ENCODE measurements at places on chromosomes 13 and 19.

- no peak for DNase-seq
These were observed 398.3 kb downstream of the RFC3 start for GRCh38 chr13:34216256-34216655.

- DNase-seq, result peak; percentile 68
These were observed 577 bp downstream of the ZNF181 start for GRCh38 chr19:34734537-34735103.

GRCh38 chr19:29629836-29630534 is 23.9 kb downstream of the POP4 start:
- DNase-seq, result no peak

DNA sequence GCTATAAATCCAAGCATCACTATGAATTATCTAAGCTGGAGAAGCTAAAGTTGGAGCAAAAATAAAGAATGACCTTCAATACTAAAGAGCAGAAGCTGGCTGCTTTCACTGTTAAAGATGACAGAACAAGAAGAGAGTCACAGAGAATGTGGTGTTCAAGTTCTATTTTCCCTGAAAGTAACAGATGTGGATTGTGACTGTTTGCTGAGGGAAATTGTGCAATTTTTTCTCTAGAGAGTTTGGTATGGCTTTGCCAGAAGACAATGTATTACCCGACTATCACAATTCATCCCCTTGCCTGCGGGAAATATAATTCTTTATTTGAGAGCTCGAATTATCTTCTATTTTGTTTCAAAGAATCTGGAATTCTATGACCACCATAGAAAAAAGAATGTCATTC is 83.1 kb downstream of the TNFSF13B start:
- no peak for DNase-seq

DNA sequence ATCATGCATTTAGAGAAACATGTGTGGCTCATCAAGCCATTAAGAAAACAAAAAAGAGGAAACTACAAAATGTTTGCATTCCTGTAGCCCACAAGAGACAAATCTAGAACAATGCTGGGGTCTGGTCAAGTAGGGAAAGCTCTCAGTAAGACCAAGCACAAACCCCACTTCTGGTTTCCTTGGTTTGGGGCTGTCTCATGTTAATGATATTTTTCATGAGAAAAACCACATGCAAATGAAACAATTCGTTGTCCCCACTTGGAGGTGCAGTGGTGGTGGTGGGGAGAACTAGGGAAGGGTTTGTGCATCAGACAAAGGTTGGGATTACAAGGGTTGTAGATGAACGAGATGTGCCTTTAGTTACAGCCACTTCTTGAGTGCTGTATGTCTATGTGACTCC is 7.0 kb upstream of the RB1 start:
- DNase-seq, result no peak

DNA sequence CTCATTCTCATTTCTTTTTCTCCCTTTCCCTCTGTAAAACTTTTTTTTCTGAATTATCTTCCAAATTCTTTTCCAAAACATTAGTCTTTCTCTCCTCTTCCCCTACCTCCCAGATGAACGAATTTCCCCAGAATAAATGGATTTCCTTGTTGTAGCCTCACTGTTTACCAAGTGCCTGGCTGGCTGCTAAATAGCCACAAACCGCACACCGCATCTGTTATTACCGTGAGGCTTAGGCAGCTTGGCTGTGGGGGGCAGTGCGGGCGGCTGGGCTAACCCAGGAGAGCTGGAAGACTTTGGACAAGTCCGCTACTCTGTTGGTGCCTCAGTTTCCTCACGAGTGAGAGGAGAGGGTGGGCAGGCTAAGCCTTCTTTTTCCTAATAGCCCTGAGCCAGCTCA is 10.7 kb downstream of the IL17D start:
- DNase-seq, result no peak

- DNase-seq, result no peak
These were observed 13.2 kb upstream of the AKAP11 start for GRCh38 chr13:42258747-42259146.

DNA sequence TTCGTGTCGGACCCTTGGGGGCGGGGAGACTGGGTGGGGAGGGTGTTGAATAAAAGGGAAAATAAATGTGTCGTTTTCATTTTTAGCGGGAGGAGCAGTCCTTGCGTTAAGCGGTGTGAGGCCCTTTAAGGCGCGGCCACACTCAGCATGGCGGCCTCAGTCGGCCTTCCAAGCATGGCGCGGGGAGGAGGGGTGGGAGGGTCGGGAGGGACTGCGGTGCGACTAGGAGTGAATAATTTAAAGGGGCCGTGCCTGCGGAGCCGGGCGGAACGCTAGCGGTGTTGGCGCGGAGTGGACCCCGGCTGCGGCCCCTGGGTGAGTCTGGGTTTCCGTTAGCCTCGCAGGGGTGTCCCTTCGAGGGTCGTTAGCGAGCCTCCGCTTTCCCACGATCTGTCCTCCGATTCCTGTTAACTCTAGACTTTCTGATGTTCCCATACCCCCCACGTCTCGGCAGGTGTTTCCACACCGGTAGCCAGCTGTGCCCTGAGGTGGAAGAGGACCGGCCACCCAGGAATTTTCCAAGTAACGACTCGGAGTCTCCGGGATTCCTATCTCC is 1.5 kb upstream of the PNPLA6 start:
- DNase-seq, result peak; percentile 88

GRCh38 chr19:56838909-56839651 is 1.4 kb downstream of the PEG3 start:
- peak; percentile 32 for DNase-seq

DNA sequence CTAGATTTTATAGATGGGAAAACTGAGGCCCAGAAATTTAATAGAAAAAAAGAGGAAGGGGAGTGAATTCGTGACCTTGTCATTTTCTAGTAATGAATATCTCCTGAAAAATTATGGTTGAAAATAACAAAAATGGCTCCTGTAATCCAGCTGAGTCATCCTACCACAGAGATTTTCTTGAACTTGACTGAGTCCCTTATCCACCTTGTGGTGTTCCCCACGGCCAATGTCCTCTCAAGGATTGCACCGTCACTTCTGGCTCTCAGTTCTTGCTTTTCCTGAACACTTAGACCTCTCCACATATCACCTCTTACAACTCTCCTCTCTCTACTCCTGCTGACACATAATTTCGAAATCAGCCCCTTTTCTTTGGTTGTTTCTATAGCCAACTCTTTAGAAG is 1.2 kb upstream of the KATNAL1 start:
- peak; percentile 50 for DNase-seq

GRCh38 chr13:25252225-25252624 is 35.1 kb downstream of the MTMR6 start:
- DNase-seq, result no peak

DNA sequence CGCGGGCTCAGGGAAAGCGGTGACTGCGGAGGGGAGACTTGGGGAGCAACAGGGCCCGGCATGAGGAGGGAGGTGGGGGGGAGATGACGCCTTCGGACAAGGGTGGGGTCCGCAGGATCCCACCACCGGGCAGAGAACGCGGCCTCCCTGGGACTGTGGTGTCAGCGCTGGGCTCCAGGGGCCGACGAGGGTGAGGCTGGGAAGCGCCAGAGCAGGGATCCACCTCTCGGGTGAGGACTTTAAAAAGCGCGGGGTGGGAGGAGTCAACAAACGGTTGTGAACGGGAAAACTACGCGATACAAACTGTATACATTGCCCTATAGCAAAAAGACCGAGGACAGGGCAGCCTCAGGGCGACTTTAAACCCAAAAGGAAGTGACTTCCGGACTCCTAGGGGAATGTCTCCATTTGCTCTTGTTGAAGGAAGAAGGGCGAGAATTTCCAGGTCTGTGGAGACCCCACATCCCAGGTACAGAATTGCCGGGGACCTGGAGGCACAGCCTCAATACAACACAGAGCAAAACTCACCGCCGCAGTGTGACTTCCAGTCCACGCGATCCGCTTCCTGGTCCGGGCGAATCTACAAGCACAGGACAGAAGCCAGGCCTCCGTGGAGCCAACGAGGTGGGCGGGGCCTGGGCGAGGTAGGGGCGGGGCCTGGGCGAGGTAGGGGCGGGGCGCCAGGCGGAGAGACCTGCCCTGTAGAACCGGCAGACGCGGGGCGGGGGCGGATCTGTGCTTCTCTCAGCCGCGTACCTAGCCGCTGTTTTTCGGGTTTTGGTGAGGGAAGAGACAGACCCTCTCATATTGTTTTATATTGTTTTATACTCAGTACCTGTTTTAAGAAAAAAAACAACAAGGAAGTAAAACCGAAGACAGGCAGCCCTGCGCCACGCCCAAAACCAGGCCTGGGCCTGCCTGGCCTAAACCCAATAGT is at the start of gene ZNF888:
TSS of gene ZNF888 (minus strand) at position 588 of the 937 bp plus-strand sequence. CDS start 5,555 bp downstream, outside the sequence.
- peak; percentile 69 for DNase-seq

DNA sequence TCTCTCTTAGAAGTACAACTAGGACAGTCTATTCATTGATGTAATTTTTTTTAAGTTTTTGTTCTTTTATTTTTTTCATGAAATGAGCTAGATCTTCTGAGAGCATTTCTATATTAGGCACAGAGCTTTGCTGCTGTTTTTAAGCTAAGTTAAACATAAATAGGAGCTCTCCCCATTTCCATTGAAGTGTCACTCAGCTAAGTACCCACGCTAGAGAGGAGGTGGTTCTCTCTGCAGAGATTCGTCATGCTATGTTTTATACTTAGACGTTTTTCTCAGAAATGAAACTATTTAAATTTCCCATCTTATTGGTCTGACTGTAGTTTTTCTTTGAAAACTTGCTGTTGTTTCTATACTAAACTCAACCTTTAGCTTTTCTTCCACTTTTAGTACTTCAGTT is 271.5 kb downstream of the PCDH9 start:
- no peak for DNase-seq

GRCh38 chr13:98765996-98766519 is 13.6 kb upstream of the SLC15A1 start:
- DNase-seq, result no peak

DNA sequence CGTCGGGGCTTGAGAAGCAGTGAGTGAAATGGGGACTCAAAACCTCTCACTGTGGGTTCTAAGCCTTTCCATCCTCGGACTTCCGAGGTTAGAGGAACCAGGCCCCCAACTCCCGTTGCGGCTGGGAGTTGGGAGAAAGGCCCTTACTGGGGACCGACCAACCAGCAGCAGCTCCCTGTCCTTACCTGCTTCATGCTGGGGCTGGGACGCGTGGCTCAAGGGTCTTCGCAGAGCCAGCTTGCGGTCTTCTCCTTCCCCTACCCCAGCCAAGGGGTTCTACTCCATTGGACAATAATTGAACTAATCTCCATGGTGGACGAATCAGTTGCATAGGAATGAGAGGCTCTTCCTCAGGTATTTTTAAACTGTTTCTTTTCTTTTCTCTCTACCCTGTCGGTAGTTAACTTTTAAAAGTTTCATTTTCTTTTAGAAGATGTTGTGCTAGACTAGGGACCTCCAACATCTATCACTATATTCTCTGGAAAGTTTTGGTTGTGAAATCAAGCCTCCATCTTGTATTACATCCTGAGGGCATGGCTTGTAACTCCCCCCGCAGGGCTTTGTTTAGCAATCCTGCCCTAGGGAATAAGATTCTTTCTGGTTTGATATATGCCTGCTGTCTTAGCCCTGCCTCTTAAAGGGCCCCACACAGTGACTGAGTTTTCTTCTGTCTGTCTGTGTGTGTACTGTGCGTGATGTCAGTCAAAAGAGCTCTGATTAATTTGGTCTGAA is 1027.1 kb upstream of the PCDH9 start:
- no peak for DNase-seq

- DNase-seq, result no peak
These were observed 835 bp downstream of the RSPH6A start for GRCh38 chr19:45814166-45814780.

GRCh38 chr19:18616023-18616422 is 3.4 kb downstream of the TMEM59L start:
- DNase-seq, result no peak

DNA sequence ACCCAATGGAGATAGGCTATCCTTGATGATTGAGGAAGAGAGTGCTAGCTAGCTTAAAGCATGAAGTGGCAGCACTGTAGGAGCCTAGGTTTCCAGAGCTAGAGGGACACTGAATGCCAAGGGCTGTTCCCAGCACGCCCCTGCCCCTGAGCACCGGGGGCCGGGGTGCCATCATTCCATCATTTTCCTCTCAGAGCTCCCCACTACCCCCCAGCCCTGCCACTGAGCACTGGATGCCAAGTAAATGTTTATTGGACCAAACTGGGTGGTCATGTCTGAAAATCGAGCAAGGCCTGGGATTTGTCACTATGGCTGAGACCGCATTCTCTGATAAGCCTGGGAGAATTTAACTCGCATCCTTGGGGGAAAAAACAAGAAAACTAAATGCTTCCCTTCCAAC is 142.8 kb downstream of the STK24 start:
- no peak for DNase-seq

DNA sequence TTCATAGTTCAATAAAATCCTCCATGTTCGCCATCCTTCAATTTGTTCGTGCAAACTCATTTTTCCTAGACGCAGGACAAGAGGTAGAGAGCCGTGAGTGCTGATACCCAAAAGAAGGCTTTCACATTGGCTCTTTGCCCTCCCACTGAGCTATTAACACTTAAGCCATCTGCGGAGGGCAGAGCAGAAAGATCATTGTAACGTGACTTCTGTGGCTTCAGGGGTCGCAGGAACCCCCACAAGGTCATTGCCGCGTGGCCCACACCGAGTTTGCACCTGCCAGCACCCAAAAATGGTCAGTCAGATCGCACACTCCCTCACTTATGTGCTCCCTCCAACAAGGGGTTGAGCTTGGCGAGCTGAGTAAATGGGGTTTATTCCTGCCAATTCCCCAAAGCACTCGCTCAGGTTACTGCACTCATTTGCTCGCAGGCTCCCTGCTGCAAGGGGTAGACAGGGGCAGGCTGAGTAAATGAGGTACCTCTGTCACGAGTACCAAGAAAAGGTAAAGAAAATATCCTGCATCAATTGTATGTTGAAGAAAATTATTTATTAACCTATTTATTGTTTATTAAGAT is 144.1 kb downstream of the PRR20E start:
- no peak for DNase-seq

- no peak for DNase-seq
These were observed 1.2 kb downstream of the PSPC1 start for GRCh38 chr13:19781526-19781925.

DNA sequence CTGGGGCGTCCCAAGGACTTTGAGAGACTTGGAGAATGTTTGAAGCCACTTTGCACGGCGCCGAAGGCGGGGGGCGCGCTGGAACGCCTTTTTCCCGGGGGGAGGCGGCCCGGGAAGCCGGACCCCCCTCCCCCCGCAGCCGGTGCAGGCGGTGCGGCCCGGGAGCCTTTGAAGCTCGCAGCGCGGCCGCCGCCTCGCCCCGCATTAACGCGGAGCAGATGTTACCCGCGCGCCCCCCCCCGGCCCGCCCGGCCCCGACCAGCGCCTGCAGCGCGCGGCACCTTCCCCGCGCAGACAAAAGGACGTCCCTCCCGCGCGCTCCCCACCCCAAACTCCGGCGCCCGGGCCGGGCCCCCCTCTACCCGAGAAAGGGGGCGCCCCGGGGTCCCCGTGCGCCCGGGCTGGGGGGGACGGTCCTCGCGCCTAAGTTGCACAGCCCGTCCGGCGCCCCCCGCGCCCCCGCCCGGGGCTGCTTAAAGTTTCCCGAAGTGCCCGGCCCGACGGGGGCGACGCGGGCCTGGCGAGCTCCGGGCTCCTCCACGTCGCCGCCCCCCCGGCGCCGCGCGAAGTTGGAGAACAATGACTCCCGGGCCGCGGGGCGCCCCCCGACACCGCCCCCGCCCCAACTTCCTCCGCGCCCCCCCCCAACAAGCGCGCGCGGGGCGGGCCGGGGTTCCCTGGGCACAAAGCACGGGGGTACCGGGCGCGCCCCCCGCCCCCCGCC is 685 bp downstream of the TCF3 start:
- peak; percentile 36 for DNase-seq

DNA sequence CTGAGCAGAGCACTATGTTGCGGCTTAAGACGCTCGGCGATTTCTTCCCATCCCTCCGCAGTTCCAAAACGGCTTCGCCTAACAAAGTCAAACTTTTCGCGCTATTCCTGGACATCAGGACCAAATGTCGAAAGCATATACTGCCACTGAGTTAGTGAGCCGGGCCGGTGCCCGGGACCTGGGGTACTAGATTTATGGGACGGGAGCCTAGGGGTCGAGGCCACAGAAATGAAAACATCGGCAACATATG is 699 bp downstream of the RCBTB2 start:
- no peak for DNase-seq
